ENCODE measurements at places on chromosomes 6 and 20. TPM values are rescaled to one million over a fixed set of nuclear protein-coding genes. Genes with fewer than 3 reads are reported as not detected.

GRCh38 chr6:157056275-157056674 is 267.0 kb downstream of the TMEM242 start:
- no peak for DNase-seq

GRCh38 chr20:41258474-41258873 is 59.1 kb downstream of the ZHX3 start:
- no peak for DNase-seq

GRCh38 chr6:27334141-27334540 is 22.1 kb upstream of the POM121L2 start:
- DNase-seq, result no peak

GRCh38 chr6:114092943-114093342 is 122.0 kb upstream of the HDAC2 start:
- DNase-seq, result no peak

The CLIC5 gene
- total RNA-seq, result 0.22 TPM

DNA sequence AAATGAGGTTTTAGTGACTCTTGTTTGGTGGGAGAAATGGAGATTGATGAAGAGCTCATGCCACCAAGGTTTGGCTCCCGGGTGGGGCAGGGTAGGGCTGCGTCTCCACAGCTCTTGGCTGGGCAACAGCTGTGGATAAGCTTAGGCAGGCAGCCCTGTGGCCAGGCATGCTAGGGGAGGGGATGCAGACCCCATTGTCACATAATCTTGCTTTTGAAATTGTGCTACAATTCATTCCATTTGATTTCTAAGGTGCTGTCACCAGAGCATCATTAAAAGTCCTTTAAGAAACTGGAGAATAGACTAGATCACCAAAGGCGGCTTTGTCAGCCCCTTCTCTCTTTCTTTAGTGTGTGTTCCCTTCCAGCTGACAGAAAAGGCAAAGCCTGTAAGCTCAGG is 574.2 kb upstream of the JAG1 start:
- no peak for DNase-seq

DNA sequence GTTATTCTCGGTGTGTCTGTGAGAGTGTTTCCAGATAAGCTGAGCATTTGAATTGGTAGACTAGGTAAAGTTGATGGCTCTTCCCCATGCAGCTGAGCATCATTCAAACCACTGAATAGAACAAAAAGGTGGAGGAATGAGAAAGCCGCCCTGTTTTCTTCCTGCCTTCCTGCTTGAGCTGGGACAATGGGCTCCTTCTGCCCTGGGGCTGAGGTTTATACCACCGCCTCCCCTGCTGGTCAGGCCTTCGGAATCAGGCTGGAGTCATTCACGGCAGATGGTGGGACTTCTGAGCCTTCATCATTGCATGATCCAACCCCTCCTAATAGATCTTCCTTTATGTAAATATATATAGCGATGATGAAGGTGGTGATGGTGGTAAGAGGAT is 124.9 kb downstream of the ANKRD60 start:
- no peak for DNase-seq

The SNX9 gene
- total RNA-seq, result 35.0 TPM

The SIRPG gene
- total RNA-seq, result not detected

- DNase-seq, result no peak
Measured at GRCh38 chr20:48648482-48649051, 179.2 kb downstream of the PREX1 start.

- no peak for DNase-seq
Measured at GRCh38 chr6:106377061-106377540, 16.6 kb downstream of the CRYBG1 start.

The SMPDL3A gene
- 2.8 TPM for total RNA-seq

DNA sequence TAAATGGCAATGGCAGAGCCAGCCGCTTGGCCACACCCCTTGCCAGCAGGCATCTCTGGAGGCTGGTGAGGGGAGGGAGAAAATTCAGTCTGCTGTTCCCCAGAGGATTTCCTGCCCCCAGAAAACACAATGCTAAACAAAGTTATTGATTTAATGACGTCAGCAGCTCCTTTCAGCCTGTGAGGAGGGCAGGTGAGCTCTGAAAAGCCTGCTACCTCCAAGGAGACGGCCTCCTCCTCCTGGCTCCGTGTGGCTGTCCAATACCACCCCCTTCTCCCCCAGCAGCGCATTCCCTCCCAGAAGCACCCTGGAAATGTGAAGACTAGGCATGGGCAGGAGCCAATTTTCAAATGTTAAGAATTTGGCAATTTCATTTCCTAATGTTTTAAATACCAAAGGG is 393.1 kb downstream of the ZFAND3 start:
- DNase-seq, result no peak

The MDFI gene
- total RNA-seq, result 63.2 TPM

DNA sequence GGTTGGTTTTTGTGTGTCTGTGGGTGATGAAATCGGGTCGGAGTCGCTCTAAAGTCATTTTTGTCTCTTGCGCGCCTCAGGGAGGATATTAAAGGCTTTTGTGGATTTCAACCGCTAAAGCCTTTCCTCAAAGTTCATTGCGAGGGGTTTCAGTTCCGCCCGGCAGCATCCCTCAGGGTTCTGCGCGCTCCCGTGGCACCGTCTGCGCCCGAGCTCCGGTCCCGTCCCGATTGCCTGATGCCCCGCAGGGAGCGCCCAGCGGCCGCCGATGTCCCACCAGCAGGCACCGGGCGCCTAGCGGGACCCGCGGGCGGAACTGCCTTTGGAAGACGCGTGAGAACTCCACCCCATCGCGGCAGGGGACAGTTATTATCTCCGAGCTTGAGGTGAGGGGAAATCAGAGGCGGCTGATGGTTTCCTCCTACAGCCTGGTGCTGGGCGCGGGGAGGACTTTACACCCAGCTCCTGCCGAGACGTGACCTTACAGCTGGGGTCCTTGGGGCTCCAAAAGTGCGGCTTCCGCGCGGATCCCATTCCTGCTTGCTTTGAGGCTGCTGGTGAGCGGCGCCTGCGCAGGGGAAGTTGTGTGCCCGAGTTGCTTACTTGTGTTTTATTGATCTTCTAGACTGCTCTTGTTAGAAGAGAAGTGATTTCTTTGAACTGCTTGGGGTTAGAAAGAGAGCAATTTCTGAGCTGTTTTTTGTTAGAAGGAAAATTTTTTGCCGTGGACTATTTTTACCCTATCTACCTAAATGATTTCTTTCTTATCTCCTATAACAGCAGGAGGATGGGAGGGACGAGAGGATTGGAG is 27.1 kb downstream of the ULBP1 start:
- DNase-seq, result peak; percentile 41
